Stimulated activated CD4-positive, alpha-beta T cell treated with anti-CD3 and anti-CD28 coated beads, Interleukin-12 subunit alpha, Interleukin-12 subunit beta, amount 100 ng/mL, for 24 hours (primary cell): ENCODE measurements at places on chromosomes 6 and 20.

GRCh38 chr6:13913226-13914001 is 11.3 kb upstream of the RNF182 start:
- no peak for DNase-seq

DNA sequence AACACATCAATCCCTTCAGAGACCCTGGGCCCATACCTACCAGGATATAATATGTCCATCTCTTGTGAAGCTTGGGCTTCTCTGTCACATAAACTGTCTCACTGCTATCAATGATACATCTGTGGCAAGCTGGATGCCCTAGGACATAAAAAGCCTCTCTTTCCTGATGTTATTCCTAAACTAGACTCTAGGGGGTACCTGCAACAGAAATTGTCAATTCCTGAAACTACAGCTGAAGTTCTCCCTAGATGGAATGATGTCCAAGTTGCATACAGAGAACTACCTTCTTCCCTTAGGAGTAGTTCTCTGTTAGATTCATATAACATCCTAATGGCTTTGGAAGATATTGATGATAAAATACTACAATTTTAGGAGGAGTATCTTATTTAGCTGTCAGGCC is 35.8 kb downstream of the TBX18 start:
- DNase-seq: no peak

GRCh38 chr6:118985123-118985830 is 50.3 kb upstream of the MCM9 start:
- DNase-seq: no peak

- no peak for DNase-seq
Measured at GRCh38 chr20:33445881-33446625, 2.5 kb upstream of the SNTA1 start.

DNA sequence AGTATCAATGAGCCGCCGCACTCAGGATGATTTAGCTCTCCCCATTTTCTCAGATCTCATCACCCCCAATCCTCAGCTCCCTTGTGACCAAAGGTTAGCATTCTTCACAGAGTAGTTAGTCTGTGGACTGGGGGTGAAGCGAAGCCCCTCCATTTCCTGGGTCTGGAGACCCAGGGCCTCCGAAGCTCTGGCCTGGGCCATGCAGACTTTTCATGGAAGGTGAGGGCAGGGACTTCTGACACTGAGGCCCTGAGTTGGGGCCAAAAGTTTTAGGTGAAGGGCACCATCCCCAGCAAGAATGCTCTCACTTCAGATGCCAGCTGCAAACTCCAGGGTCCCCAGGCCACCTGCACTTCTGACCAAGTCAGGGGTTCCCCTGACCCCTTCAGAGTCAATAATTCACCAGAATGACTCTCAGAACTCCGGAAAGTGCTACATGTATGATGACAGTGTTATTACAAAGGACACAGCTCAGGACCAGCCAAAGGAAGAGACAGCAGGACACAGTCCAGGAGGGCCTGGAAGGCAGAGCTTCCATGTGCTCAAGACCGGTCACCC is 65.7 kb upstream of the DUSP22 start:
- DNase-seq: no peak

DNA sequence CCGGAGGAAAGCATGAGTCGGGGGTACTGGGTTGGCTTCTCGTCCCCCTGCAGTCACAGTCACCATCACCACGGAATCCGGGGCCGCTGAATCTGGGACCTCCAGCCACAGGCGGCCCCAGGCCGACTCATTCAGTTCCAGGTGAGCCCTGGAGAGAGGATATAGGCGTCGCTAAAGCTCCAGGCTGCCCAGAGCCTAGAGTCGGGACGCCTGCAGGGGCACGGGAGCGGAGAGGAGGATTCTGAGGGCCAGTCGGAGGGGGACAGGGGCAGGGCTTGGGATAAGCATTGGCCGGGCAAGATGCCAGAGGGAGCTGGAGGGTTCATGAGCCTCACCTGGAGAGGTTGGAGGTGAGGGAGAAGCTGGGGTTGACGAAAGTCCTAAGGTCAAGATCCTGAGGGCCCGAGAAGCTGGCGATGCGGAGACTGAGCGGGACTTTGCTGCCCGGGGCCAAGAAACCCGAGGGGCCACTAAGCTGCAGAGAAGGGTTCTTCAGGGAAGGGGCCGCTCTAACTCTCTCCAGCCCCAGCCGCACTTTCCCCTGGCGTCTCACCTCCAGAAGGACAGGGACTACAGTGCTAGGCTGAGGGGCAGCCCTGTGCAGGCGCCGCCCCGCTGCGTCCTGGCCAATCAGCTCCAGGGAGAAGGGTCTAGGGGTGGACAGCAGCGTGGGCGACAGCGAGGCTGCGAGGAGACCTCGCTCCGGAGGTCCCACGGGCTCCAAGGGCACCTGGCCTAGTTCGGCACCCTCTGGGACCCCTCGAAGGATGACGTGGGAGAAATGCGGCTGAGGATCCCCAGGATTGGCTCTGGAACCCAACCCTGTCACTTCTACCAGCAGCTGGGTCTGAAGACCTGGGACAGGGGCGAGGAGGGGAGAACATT is 3.7 kb downstream of the SAPCD1 start:
- no peak for DNase-seq

DNA sequence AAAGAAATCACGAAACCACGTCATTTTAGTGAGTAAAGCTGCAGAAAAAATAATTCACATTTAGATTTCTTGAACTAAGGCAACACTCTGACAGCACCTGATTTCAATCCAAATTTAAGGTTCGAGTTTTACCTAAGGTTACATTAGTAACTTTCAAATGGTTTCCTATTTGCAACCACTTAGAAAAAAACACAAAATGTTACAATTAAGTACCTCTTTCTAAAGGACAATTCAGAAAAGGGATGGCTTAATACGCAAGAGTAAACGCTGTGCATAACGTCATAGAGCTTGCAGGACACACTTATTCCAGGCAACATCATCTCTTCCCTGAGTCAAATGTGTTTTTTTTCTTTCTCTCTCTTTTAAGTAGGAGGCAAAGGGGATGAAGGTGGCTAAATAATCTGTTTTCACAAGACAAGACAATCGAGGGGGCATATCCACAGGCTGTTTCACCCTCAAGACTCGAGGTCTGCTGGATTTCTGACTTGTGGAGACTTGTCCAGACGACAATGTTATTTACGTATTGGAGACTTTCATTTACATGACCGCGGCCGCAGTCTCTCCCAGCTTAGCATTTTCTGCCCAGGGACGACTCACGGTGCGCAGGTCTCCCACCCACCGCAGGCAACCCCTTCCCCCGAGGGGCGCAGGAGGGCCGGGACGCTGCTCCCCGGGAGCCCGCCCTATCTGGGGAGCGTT is 86.0 kb downstream of the SESN1 start:
- no peak for DNase-seq

DNA sequence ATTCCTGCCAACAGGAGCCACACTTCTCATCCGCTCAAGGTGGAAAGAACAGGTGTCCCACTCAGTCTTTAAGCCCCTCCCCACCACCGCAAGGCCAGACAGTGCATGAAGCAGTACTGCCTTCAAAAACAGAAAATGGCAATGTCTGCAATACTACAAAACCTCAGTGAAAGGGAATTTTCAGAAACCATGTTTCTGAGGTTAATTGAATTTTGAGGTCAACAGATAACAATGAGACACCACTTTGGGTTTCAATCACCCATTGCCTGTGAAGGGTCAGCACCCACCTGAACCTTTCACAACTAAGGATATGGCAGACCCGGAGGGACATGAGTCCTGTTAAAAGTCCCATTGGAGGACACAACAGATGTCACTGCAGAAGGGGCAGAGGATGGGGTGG is 13.0 kb downstream of the ZC3H12D start:
- DNase-seq: no peak

GRCh38 chr6:21599051-21599696 is 5.6 kb downstream of the SOX4 start:
- no peak for DNase-seq

GRCh38 chr20:53312957-53313356 is 280.7 kb downstream of the ZNF217 start:
- no peak for DNase-seq

DNA sequence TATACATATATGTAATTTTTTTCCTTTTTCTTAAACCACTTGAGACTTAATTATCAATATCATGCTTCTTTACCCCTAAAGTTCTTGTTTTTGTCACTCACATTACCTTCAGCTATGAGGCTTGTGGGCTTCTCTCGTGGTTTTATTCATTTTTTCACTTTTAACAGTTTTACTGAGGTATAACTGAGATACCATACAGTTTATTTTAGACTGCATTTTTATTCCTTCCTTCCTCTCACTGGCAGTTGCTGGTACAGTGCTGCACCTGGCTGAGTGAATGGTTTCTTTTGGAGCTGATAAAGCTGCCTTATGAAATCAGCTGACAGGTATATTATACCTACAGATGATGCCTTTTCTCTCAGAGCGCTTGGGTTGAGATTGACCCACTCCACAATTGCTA is 54.4 kb downstream of the LRP11 start:
- DNase-seq: no peak

GRCh38 chr6:28485482-28485881 is 30.1 kb downstream of the GPX6 start:
- DNase-seq: no peak

DNA sequence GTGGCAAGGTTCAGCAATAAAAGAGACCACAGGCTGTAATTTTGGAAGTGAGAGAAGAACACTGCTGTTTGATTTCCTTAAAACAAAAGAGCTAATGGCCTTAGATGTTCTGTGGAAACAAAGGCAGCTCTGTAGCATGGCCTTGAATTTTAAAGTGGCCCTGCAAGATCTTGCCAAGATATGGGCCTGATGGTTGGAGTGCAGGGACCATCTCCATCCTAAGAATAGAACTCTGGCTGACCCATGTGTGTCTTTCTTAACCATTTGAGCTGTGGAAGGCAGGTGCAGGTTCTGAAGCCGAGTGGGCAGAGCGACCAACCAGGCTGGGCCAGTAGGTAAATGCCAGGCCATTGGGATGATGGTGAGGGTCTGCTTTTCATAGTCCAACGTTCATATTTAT is 73.8 kb upstream of the VSTM2L start:
- no peak for DNase-seq

- no peak for DNase-seq
Measured at GRCh38 chr20:48052475-48052835, 267.2 kb upstream of the SULF2 start.

DNA sequence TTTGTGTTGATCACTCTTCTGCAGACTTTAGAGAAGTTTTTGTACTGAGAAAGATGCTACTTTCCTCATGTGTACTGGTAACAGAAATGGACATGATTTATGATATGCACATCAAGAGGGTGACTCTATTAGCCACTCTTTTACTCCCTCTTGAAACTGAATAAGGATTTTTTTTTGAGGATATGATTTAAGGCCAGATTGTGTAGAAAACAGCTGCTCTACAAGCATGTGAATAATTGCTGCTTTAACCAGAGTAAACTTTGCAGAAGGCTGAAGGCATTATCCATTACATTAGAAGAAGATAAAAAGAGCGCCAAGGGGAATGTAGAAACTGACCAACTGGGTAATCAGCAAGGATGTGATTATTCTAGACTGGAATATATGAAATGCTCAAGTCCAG is 276.2 kb upstream of the MAP3K7 start:
- DNase-seq: no peak

GRCh38 chr6:124517339-124517738 is 444.9 kb upstream of the RNF217 start:
- DNase-seq: no peak
